Stimulated activated CD4-positive, alpha-beta T cell treated with anti-CD3 and anti-CD28 coated beads, Interleukin-12 subunit alpha, Interleukin-12 subunit beta, amount 100 ng/mL, for 48 hours (primary cell): ENCODE measurements at places on chromosomes 7 and 10.
A peak's percentile ranks its signal among the peaks of the same experiment; 100 is the strongest.

DNA sequence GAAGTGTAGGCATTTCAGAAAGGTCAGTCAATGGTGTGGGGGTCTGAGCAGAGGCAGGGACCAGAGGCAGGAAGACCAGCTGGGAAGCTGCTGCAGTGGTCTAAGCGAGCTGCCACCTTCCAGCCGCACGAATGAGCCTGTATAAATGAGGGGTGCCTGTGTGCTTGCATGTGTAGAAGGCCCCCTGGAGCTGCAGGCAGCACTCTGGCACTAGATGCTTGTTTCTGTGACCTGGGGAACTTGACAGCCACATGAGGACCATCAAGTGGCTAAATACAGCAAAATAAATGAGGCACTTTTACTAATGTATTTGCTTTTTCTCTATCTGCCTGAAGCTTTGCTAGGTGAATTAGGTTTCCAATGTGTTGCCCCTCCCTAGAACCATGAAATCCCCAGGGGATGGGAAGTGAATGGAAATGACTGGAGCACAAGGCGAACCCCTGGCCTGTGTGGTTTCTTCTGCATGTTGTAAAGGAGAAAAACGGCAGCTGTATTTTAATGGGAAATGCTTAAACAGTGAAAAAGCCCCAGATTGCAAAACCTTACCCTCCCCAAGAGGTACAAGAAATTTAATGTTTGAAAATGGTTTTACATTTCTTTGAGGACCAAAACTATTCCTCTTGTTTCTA is 57.7 kb downstream of the PYROXD2 start:
- DNase-seq, result no peak

GRCh38 chr7:111827863-111828504 is 265.7 kb upstream of the IMMP2L start:
- DNase-seq, result no peak

DNA sequence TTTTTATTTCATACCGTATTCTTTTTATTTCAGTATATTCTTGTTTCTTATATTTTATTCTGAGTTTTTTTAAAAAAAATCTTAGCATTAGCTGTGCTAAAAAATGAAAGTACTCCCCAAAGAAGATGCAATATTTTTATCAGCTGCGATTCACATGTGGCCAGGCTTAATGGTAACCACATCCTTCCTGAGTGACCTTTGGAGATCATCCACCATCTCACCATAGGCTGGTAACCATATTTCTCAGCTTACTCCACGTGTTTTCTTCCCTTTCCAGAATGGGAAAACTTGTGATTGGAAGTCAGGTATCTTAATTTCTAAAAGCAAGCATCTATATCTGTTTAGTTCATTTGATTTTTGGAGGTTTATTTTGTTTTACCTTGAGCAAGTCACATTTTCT is 18.8 kb upstream of the LIPM start:
- no peak for DNase-seq

GRCh38 chr10:124196659-124197058 is 103.3 kb upstream of the CHST15 start:
- no peak for DNase-seq

DNA sequence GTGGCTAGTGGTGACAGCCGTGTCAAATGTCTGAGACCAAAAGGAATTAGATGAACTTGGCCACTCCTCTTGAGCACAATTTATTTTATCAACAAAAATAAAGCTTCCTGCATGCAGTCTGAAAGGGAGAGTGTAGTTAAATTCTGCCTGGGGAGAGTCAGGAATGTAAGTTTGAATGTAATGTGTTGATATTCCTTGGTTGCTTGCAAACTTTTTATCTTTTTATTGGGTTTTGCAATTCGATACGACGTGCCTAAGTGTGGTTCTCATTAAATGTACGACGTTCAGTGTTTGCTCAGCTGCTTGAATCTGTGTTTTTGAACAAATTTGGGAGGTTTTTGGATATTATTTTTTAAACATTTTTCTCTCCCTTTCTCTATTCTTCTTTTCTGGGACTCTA is 839.9 kb downstream of the CCSER2 start:
- DNase-seq, result no peak

- DNase-seq, result no peak
Measured at GRCh38 chr10:130432271-130432670, 296.1 kb downstream of the GLRX3 start.

- DNase-seq, result no peak
Measured at GRCh38 chr10:31836569-31837406, 91.8 kb downstream of the ARHGAP12 start.

- DNase-seq, result no peak
Measured at GRCh38 chr10:6482737-6483357, 97.2 kb downstream of the PRKCQ start.

DNA sequence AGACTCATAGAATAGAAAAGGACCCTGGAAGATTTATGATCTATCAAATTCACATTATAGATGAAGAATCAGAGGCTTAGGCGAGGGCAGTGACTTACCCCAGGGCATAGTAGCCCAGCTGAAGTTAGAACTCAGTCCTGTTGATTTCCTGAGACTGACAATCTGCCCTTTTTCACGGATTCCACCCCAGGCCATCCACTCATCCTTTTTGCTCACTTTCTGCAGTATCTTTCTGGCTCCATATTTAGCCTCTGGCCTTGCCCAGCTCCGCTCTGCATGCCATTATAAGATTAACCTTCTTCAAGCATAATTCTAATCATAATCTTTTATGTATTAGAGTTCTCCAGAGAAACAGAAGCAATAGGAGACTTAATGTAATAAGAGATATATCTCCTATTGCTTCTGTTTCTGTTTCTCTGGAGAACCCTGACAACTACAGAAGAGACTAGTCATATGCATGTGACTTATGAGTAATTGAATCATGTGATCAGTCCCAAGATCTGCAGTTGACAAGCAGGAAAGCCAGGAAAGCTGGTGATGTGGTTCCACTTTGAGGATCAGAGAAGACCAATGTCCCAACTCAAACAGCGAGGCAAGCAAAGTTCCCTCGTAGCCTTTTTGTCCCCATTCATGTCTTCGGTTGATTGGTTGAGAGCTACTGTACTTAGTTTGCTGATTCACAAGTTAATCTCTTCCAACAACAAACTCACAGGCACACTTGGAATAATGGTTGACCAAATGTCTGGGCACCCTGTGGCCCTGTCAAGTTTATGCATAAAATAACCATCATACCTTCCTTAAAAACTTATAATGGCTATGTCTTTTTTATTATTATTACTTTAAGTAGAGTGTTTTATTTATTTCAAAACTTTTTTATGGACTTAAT is 412.1 kb downstream of the SUGCT start:
- DNase-seq, result no peak

DNA sequence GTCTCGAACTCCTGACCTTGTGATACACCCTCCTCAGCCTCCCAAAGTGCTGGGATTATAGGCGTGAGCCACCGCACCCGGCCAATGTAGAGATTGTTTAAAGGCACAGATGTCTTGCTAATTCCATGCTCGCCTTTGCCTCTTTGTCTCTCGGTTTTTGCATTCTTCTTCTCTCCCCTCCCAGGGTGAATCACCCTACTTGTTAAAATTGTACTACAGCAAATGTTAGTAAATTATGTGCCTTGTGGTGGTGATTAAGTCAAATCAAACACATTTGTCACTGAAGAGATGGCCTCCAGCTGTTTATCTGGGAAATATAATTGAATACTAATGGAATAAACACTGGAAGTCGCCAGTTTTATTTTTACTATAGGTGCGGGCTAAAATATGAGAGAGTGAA is 384.4 kb upstream of the AUTS2 start:
- DNase-seq, result no peak

DNA sequence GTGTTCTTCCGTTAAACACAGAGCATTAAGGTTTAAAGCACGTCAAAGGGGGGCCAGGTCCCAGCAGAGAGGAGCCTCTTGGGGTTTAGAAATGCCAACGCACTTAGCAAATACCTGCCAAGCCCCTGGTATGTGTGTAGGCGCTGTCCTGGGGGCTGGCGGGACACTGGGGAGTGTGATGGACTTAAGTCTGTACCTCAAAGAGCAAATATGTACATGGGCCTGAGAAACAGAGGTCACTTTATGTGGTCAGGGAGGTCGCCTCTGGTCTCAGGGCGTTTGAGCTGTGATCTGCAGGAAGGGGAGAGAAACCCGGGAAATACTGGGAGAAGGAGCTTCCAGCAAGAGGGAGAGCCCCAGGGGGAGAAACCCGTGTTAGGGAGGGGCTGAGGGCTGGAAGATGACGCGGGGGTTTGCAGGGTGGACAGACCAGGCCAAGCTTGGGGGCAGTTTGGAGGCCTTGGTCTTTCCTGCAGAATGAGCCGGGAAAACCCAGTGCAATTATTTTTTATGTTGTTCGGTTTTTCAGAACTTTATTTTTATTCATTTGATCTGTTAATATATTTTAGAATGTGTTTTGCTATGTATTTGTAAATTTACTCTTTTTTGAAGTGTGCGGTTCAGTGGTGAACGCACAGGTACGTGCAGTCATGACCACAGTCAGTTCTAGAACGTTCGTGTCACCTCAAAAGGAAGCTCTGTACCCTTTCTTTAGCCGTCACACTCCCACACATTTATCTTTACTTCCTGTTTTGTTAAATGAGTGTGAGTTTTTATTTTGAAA is 441.4 kb upstream of the FOXK1 start:
- no peak for DNase-seq

GRCh38 chr10:77889277-77889903 is 37.2 kb downstream of the DLG5 start:
- DNase-seq, result no peak

DNA sequence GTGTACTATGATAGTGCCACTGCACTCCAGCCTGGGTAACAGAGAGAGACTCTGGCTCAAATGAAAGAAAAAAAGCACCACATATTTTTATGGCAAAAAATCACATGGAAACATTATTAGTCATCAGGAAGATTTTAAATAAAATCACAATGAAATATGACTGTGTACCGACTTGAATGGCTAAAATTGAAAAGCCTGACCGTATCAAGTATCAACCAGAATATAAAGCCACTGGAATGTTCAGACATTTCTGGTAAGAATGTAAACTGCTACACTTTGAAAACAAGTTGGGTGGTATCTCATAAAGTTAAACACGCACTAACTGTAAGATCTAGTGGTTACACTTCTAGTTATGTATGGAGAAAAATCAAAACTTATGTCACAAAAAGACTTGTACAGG is 306.7 kb upstream of the MBL2 start:
- DNase-seq, result no peak

- DNase-seq, result no peak
Measured at GRCh38 chr7:106313966-106314365, 29.2 kb upstream of the NAMPT start.

DNA sequence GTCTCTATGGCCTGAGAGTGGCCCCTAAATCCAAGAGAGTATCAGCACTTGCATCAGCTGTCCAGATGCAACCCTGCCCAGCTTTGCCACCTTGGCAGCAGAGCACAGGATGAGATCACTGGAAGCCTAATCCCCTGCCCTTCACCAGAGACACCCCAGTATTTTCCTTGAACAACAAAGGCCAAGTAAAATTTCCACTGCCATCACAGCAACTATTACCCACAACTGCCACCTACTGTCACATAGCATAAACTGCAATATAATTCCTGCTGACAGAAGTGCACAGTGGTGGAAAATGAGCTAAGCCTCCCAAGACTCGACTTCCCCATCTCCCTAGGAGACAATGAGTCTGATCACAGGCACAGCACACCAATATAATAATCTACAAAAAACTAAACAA is 462.8 kb upstream of the ZWINT start:
- DNase-seq, result no peak

DNA sequence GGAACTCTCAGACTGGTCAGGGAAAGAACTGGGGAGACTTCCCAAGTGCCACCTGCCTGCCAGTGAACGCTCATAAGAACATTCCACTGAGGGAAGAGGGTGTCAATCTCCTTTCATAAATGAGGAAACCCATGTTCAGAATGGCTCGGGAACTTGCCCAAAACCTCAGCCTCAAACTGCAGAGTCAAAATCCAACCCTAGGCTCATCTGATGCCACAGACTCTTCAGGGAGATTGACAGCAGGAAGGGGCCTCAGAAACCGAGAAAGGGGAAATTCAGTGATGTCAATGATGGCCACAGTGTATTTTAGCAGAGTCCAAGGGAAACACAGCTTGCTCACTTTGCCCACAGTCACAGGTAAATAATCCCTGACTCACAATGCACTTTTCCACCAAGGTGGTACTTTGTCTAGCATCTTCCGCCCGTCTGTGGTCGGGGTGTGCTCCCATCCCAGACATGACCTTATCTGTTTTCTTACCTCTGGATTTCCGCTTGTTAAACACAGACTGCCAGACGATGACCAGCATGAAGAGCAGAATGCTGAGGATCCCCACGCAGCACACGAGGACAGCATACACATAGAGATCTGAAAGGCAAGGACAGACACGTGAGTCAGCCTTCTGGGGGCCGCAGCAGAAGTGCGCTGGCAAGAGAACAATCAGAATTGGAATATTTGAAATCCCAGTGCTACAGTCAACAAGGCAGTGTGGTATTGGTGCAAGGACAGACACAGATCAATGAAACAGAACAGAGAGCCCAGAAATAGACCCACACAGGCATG is 38.4 kb downstream of the VSTM4 start:
- DNase-seq, result peak; percentile 3

DNA sequence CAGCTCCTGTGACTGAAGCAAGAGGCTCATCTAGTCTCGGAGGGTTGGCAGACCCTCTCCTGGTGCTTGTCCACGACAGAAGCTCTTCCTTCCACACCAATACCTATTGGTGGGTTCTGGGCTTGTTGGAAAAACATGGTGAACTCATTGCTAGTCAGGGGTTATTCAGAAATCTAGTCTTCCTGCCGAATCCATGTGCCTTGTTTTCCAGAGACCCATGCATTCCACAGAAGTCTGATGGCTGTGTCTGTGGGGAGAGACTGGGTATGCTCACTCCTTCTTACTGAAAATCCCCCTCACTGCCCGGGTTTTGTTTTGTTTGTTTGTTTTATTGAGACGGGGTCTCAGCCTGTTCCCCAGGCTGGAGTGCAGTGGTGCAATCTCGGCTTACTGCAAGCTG is 138.3 kb downstream of the DNAJB6 start:
- DNase-seq, result no peak

DNA sequence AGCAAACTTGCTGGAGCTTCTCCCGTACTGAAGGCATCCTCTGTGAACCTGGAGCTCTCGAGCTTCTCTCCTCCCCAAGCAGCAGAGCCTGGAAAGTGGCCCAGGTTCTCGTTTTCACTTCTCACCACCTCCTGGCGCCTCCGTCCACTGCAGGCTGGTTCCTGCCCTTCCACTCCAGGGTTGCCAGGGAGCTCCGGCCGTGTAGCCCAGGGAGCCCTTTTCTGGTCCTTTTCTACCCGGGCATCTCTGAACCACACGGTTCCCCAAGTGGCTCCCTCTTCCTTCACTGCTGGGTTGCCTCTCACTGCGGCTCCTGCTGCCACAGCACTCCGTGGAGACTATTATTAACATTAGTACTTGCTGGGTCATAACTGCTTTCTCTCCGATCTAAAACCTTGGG is 208.6 kb upstream of the PPP2R2D start:
- no peak for DNase-seq
